ENCODE measurements at places on chromosomes 2 and 18.

GRCh38 chr2:107278672-107279071 lies 392.7 kb upstream of the ST6GAL2 start:
- no peak for DNase-seq

DNA sequence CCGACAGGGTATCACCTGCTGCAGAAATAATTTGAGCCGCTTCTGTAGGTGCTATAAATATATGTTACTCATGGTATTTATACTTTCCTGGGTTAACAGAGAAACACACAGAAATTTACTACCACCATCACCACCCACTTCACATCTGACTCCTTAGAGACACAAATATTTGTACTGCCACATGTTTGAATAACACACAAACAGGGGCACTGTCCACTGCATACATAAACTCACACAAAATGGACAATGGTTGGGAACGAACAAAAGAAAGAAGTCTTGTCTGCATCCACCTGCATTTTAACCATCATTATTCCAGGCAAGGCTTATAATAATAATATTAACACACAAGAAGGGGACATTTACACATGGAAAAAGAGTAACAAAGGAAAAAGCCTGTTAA lies 24.0 kb downstream of the IMMT start:
- no peak for DNase-seq

- no peak for DNase-seq
Observed at GRCh38 chr2:42957109-42957860, 164.9 kb upstream of the HAAO start.

DNA sequence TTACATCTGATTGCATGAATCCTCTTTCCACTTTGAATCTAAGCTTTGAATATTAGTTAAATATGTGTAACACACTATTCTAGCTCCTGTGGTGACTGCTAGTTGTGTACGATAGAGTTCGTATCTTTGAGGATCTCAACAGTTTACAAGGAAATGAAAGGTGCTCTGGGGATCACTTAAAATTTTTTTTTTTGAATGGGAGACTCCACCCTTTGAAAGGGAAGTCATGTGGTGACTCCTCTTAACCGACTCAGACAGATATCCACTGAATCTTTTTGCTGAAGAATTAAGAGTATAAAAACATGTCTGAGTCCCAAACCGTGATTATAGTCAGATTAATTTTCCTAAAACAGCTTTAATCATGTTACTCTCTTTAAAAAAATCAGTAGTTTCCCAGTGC lies 4.0 kb downstream of the CLIP4 start:
- no peak for DNase-seq

GRCh38 chr2:120709608-120710041 lies 26.0 kb upstream of the GLI2 start:
- no peak for DNase-seq

DNA sequence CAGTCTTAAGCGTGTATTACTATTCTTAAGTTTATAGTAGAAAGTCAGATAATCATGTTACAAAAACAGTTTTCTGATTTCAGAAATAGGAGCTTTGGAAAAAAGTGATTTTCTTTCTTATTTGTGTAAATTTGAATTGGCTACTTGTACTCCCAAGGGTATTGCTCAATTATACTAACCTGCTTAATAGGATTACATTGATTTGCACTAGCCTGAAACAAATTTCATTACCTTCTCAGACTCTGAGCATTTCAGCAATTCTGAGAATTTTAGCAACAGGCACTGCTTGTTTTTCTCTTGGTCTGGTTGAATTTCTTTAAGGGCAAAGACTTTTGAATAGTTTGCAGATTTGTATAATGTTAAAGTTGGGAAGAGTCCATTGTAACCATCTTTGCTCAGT lies 87.2 kb upstream of the NXPH2 start:
- DNase-seq, result no peak

- no peak for DNase-seq
Observed at GRCh38 chr2:190786404-190787166, 94.0 kb upstream of the GLS start.

- no peak for DNase-seq
Observed at GRCh38 chr2:127359520-127359919, 28.3 kb downstream of the MAP3K2 start.

DNA sequence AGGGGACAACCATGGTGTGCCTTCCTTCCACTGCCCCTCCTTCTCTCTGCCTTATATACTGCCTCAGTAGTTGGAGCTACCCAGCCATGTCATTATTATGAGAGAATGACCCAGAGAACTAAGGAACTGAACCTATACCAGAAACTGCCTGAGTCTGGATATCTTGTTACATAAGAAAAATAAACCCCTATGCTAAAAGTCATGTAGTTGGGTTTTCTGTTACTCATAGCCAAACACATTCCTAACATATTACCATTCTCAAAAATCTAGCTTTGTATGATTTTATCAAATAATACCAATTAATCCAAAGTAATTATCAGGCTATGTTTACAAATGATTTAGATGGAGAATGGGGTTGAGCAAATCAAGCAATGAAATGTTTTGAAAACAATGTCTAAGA lies 15.0 kb upstream of the KLF7 start:
- DNase-seq, result no peak

Data from NCI-H187 (cell line).